Fibroblast of skin of abdomen (primary cell): ENCODE measurements at places on chromosomes 2 and 18.

- DNase-seq = no peak
Observed at GRCh38 chr2:109560265-109560664, 53.5 kb downstream of the SEPTIN10 start.

DNA sequence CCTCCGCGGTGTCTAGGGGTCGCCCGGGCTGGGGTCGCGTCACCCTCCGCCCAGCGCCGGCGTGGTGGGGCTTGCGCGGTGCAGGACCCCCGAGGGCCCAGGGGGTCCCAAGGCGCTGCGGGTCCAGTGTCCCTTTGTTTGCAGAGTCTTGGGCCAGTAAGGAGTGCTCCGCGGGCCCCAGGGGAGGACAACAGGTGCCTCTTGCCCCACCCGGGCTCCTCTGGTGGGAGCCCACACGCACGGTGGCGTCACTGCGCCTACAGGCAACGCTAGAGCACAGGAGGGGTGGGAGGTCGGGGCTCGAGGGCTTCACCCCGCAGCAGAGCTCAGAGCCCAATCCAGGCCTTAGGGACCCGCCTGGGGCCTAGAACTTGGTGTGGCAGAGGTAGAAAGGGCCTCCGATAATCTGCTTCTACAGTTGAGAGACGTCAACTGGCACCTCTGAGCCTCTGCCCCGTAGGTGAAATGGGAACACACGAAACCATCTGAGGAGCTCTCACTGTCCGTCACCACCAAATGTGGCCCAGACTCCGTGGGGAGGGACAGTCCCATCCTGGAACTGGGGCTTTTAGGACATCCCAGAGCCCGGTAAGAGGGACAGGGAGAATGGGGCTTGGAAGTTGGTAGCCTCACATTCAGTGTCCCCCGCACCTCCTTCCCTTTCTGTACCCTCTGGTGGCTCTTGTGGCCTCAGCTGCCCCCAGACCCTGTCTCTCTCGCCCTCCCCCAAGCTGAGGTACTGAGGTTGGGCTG is 1.4 kb downstream of the ARID5A start:
- no peak for DNase-seq

GRCh38 chr2:153105829-153106578 is 372.6 kb downstream of the RPRM start:
- DNase-seq = no peak

GRCh38 chr2:70664525-70664924 is 103.5 kb downstream of the ADD2 start:
- DNase-seq = no peak

DNA sequence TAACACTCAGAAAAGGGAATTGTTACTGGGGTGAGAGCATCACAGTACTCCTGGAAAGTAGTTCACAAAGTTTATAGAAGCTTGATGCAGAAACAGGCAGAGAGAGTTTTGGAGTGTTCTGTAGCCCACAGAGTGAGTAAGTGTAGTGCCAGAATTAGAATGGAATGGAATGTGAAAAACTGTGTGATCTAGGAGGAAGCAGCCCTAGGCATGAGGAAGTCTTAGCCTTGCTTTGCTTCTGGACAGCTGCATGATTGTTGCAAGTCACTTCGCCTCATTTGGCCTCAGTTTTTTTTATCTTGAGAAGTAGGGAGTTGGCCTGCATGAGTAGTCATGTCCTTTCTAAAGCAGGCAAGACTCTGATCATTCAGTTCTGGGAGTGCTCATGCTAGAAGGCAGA is 10.9 kb downstream of the SERPINB12 start:
- peak; percentile 94 for DNase-seq

- no peak for DNase-seq
Observed at GRCh38 chr2:169662744-169663143, 31.5 kb downstream of the CFAP210 start.
